ENCODE measurements at places on chromosomes 1 and 21.

DNA sequence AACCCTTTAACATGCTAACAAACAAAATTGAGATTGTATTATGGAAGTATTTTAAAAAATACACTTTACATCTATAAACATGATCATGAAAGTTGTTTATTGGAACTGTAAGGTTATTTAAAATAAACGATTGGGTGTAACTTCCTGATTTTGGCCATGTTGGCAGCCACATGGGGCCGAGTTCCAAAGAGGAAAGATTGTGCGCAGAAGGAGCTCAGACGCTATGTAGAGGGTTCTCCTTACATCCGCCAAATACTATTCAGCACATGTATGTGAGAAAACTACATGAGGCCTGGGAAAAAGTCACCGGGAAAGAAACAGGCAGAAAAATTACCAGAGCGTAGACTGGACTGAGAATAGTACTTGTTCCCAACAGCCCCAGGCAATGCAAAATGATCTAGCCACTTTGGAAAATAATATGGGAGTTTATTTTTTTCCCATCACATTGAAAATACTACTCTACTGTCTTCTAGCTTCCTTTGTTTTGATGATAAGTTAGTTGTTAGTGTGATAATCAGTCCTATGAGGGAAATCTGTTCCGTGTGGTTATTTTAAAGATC, 35.7 kb upstream of the B3GALT2 start:
- no peak for DNase-seq

DNA sequence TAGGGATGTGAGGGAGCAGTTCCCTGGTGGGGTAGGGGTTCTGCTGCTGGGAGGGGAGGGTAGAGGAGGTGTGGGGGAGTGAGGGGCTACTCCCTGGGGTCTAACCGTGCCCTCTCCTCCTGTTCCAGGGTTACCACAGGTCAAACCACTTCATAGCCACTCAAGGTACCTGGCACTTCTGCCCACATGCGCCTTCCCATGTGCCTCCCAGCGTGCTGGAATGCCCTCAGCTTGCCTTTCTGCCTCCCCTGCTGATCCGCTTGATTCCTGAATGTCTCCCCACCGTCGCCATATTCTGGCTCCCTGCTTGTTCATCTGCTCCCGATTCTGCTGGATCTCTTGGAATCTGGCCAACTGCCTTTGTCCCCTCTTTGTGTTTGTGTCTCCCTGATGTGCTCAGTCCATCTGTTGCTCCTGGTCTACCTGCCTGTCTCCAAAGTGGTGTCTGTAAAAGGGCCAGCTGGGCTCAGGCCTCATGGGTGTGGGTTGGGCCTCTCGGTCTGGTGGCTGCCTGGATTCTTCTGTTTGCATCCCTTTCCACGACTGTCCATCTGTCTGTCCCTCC, 74.4 kb downstream of the PTPRU start:
- no peak for DNase-seq

- no peak for DNase-seq
These were observed 84.1 kb upstream of the CCDC190 start for GRCh38 chr1:162944974-162945674.

DNA sequence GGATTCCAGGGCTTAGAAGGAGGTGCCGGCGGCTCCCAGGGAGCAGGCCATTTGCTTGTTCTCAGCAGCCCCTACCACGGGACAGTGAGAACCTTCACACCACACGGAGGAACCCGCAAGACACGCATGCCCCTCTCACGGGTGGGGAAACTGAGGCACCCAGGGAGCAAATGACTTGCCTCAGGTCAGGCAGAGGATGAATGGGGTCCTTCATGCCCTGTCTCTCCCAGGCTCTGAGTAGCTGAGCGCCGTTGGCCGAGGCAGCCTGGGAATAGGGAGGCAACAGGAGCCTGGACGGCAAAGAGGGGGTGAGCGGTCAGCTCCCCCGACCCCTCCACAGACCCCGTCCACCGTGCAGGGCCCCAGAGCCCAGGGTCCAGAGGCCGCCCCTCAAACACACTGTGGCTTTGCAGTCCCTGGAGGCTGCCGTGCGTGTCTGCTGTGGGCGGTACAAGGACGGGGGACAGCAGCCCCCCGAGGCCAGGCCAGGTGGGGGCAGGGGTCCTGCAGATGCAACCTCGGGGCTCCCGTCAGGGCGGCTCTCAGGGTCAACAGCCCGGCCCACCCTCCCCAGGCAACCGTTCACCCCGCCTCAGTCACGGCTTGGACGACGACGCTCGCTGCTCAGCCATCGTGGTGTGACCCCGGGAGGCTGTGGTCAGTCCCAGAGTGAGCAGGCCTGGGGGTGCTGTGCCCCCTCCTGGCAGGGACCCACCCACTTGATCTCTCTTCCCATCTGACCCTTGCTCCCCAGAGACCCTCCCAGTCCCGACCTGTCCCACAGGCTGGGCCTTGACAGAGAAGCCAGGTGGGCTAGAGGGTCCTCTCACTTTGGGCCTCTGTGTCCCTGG, 15.8 kb upstream of the COL6A2 start:
- no peak for DNase-seq

Data from amniotic stem cell (primary cell).